IMR-90 (cell line): ENCODE measurements at places on chromosomes 1 and 21. TPM values are rescaled to one million over a fixed set of nuclear protein-coding genes. Genes with fewer than 3 reads are reported as not detected.

DNA sequence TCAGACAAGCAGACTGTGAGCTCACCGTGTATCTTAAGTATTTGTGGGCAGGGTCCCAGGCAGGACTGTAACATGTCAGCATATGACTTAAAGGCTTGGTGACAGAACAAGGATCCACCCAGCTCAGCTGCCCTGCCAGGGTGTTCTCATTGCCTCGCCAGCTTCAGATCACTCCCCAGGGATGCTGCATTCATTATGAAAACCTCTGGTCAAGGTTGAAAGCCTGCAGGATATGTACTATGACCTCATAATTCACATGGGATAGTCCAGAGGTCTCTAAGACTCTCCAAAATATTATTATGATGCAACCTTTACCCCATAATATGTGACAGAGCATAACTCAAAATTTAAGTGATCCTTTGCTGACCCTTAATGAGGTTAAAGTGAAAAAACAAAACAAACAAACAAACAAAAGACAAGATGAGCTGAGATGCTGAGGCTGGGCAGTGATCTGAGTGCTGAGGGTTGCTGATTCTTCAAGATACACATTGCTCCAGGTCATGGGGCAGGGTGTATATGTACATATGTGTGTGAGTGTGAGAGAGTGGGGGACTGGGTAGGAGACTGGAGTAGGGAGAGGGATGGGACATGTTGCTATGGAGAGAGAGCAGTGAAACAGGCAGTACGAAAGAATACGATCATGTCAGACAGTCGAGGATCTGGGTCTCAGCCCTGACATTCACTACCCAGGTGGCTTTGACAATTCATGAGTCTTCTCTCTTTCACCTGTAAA, 98.8 kb upstream of the DUSP10 start:
- DNase-seq = no peak

GRCh38 chr1:73910466-73910865, 287.5 kb downstream of the LRRIQ3 start:
- DNase-seq = no peak

- DNase-seq = peak; percentile 87
These were observed at the start of gene GOLT1A for GRCh38 chr1:204213668-204214662. TSS of gene GOLT1A (minus strand) at chr1:204213988. CDS start at chr1:204213906, 82 bp downstream.

DNA sequence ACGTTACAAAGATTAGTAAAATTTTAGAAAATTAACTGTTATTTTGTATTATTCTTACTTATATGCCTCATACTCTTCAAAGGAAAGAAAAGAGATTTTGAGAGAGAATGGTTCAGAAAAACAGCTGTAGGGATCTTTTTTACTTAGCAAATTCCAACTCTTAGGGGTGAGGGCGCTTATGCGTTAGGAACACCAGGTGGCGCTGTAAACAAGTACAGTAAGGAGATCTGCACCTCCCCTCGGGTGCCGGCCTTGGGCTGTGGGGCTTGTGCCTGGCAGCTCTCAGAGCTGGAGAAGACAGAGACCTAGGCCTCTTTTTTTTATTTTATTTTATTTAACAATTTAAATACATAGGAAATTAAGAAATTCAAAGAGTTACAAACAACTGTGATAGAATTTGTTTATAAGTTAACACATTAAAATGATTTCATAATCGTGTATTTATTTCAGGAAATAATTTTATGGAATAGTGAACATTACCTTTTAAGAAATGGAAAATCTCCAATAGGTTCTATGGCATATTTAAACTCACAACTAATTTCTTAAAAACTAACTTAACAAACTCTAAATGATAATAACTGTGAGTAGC, 32.6 kb downstream of the UTP25 start:
- peak; percentile 86 for DNase-seq

BCL2L15 gene
- total RNA-seq = under 0.01 TPM in 2 replicates

SIKE1 gene
- 49.1 and 59.4 TPM in 2 replicates for total RNA-seq

EPHA2 gene
- total RNA-seq = 22.5 and 24.0 TPM in 2 replicates

A3GALT2 gene
- total RNA-seq = not detected in 2 replicates

LRRN2 gene
- not detected in 2 replicates for total RNA-seq
